ENCODE measurements at places on chromosomes 7 and 10.

- no peak for DNase-seq
These were observed 8.0 kb downstream of the FRMPD2 start for GRCh38 chr10:48266528-48266927.

DNA sequence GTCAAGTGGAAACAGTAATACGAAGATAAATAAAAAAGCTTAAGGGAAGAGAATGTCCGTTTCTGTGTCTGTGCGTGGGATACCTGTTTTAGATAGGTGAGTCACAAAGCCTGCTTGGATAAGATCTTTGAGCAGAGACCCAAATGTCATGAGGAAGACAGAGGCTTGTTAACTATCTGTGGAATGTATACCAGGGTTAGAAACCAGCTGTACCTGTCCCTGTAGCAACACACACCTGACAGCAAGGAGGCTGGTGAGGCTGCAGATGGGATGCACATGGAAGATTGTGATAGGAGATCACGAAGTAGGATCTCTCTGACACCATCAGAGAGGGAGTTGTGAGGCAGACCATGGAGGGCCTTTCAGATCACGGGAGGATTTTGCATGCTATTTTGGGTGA is 105.3 kb downstream of the ARHGAP21 start:
- no peak for DNase-seq

- DNase-seq, result no peak
These were observed 35.1 kb upstream of the PAX2 start for GRCh38 chr10:100710151-100710871.

GRCh38 chr10:79056361-79056735 is 12.4 kb upstream of the ZMIZ1 start:
- no peak for DNase-seq

GRCh38 chr10:49649936-49650723 is 29.3 kb upstream of the C10orf53 start:
- DNase-seq, result no peak

DNA sequence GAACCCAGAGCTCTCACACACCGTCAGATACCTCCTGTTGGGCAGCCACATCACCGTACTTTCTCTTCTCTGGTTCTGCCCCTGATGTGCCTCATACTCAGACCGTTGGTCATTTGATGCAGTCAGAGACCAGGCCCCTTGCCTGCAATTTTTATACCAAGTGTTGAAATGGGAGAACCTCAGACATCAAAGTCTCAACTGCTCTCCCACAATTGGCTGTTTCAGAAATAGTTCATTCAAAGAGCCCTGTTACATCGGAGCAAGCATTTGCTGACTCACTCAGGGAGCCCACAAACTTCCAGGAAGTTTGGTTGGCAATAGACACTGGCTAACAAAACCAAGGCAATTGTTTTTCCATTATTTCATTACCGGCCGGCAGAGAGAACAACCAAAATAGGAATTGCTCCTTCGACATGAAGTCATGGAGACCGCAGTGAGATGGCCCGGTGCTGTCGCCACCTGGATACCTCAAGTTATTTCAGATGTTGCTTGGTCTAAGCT is 33.5 kb upstream of the ADAM12 start:
- no peak for DNase-seq

DNA sequence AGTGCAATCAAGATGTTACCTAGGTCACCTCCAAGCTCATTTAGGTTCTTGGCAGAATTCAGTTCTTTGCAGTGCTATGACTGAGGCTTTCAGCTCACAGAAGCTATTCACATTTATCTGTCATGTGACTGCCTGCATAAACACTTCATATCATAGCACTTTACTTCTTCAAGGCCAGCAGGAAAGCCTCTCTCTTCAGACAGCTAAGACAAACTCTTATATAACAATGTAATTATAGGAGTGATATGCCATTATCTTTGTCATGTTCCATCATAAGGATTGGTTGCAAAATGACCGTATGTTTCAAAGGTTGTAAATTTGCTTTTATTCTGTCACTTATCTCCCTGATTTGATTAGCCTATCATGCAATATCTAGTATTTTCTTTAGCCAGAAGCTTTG is 78.8 kb upstream of the TMEM196 start:
- no peak for DNase-seq

- no peak for DNase-seq
These were observed 105.1 kb upstream of the TCF7L2 start for GRCh38 chr10:112844681-112845544.

DNA sequence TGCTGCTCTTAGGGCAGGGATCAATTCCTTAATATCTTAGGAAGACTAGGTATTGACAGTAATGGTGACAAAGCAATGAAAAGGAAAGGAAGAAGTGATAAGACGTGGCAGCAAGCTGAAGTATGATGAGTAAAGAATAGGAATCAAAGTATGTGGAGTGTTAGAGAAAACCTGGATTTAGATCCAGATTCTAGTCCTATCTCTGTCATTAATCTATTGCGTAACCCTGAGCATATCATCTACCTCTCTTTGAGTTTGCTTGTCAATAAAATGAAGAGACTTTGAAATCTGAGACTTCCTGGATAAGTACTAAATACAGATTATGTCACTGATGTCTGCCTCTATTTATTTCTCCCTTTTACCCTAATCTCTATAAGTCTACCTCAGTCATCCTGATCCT is 89.2 kb downstream of the PTEN start:
- DNase-seq, result no peak

- no peak for DNase-seq
These were observed 252.4 kb upstream of the GHITM start for GRCh38 chr10:83886871-83887270.

DNA sequence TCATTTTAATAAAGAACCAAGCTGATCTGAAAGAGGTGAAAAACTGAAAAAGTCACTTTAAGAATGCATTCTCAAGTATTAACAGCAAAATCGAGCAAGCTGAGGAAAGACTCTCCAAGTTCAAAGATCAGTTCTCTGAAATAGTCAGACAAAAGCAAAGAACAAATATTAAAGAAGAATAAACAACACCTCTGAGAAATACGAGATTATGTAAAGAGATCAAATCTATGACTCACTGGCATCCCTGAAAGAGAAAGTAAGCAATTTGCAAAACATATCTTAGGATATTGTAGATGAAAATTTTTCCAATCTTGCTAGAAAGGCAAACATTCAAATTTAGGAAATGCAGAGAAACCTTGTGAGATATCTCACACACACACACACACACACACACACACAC is 138.4 kb upstream of the HGF start:
- DNase-seq, result no peak

- DNase-seq, result no peak
These were observed 518 bp upstream of the COMMD3 start for GRCh38 chr10:22315455-22316285.
